Stimulated activated CD8-positive, alpha-beta memory T cell treated with anti-CD3 and anti-CD28 coated beads, Interleukin-2, amount 100 ng/mL, for 1 hour (primary cell): ENCODE measurements at places on chromosomes 4 and X.

DNA sequence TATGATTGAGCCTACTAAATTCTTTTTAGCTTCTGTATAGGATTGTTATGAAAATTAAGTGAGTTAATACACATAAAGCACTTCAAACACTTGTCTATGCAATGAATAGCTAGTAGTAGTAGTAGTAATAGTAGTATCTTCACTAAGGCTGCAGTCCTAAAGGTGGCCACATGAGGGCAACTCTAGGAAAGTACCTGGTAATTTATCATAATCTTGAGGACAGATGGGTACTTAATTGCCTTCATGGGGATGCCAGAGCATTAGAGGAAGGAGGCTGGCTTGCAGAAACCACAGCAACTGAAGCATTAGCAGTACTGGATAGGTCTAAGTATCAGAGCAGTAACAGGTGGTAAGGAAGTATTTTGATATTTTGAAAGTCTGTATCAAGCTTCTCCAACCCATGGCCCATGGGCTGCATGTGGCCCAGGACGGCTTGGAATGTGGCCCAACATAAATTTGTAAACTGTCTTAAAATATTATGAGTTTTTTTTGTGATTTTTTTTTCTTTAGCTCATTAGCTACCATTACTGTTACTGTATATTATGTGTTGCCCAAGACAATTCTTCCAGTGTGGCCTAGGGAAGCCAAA, 17.3 kb downstream of the NIPAL1 start:
- peak; percentile 30 for DNase-seq

GRCh38 chr4:180120068-180120467, 2123.1 kb upstream of the TENM3 start:
- DNase-seq: no peak

DNA sequence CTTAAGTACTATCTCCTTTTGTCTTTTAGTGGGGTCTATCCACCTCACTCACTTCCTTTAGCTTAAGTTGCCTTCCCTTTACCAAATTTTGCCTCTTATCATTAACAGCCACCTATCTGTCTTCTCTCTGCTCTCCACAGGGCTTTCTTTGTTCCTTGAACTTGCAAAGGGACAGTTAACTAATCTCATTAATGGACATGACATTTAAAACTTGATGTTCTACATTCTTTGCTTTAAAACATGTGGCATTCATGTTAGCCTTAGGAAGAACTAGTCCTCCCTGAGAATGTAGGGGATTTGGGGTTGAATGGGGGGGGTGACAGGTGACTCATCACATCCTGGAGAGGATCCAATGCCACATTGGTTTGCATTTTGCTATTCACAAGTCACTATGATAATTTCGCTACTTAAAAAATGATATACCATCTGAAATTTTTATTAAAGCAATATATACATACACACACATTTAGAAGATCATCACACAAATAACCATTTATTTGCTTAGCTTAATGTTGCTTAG, 41.0 kb upstream of the DMD start:
- no peak for DNase-seq

GRCh38 chrX:150870487-150871340, 27.8 kb downstream of the CD99L2 start:
- DNase-seq: no peak

GRCh38 chrX:48696909-48697727, 584 bp downstream of the SUV39H1 start:
- DNase-seq: no peak

DNA sequence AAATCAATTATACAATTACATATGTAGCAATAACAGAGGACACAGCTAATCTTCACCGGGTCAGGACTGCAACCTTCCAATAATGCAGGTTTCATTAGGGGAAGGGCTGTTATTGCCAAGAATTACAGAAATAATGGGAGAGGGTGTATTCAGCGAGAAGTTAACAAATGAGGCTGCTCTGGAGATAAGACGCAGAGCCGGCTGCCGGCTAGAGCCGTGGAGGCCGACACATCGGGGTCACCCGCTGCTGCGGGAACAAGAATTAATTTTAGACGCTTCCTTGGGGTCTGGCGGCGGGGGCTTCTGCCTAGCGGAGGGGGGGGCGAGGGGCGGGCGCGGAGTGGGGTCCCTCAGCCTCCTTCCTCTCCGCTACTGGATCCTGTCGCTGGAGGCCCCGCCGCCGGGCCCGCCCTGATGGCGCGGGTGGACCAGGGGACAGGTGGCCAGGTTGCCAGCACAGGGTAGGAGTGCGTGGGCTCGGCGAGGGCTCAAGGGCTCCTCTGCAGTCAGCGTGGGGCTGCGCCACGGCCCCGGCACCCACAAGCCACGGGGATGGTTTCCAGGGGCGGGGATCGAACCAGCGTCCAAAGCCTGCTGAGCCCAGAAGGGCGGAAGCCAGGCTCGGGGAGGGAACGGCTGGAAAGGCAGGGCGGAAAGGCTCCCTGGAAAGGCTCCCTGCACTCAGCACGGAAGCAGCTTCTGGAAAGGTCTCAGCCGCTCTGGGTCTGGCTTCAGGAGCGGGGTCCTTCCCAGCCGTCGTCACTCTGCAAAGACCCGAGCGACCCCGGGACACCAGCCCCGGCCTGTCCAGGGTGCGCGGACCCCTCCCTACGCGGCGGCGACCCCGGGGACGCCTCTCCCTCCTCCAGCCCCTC, 113.8 kb upstream of the NKX1-1 start:
- DNase-seq: no peak

DNA sequence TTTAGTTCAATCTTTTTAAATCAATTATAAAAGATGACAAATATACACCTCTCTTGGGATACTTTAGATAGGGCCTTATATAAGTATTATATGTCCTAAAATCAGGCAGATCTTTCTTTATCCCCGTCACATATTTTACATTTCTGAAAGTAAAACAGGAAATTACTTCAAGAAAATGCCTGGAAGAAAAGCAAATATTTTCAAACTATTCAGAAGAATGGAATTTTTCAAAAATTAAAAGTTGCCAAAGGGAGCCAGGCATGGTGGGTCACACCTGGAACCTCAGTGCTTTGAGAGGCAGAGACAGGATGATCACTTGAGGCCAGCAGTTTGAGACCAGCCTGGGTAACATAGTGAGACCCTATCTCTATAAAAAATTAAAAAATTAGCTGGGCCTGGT, 34.4 kb downstream of the MGARP start:
- no peak for DNase-seq

DNA sequence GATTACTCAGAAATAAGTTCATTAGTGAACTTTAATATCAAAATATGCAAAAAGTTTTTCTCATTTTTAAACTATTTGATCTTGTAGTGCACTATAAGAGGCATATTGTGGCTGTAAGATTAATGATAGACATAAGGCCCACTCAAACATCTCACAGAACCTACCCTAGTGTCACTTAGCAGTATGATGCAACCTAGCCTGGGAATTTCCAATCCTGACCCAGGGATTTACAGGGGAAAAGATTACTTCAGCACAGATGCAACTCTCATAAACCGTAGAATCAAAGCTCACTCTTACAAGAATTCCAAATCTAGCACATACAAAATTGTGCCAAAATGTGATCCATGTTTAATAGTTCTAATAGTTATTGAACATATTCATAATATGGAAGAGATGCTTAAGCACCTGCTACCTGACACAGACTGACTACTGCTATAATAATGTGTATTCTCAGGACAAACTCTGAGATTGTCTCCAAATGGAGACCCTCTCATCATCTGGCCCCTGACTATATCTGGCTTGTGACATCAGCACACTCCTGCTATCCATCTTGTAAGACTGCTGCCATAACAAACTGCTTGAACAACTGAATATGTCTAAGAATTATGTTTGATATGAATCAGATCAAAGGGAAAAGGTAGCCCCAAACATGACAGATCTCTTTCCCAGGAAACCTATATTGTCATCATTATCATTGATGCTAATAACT, 271.9 kb downstream of the PABPC4L start:
- no peak for DNase-seq

- DNase-seq: no peak
These were observed 25.3 kb upstream of the MTNR1A start for GRCh38 chr4:186580669-186581068.

DNA sequence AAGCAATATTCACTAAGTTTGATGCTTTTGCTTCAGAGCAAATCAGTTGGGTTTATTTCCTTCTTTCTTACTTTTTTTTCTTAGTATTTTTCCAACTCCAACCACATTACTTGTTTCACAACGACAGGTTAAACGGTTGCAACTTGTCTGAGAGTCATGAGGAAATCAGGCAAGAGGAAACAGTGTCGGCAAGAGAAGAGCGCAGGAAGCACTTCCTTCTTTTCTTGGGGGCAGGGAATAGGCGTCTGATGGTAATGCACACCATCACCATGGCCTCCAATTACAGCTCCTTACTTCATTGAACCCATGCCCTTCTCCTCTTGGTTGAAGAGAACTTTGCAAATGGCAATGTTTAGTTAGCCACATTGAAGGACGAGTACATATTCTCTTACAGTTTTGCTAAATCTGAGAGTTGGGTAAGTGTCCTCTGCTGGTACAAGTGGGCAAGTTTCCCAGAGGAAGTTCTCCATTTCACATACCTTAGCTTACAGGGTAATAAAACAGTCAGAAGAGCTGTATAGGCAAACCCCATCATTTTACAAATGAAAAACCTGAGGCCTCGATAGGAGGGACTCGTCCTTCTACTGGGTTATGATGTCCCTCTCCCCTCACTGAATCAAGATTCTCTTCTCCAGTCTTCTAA, 8.3 kb upstream of the CXCL8 start:
- DNase-seq: no peak

DNA sequence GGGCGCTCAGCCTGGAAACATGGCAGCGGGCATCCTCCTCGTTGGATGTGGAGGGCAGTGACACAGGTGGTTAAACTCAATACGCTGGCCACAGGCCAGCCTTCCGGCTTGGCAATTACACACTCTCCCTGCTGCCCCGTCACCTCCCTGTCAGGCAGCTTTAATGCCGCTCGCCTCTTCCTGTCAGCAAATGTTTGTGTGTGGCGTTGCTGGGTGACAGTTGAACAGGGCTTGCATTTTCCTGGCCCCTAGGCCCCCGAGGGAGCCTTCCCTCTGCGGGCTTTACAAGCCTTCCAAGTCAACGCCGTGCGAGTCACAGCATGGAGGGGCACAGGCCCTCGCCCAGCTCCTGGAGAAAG, 620.0 kb downstream of the BCOR start:
- DNase-seq: peak; percentile 9

- no peak for DNase-seq
These were observed 109.7 kb downstream of the MSL3 start for GRCh38 chrX:11867610-11868345.

DNA sequence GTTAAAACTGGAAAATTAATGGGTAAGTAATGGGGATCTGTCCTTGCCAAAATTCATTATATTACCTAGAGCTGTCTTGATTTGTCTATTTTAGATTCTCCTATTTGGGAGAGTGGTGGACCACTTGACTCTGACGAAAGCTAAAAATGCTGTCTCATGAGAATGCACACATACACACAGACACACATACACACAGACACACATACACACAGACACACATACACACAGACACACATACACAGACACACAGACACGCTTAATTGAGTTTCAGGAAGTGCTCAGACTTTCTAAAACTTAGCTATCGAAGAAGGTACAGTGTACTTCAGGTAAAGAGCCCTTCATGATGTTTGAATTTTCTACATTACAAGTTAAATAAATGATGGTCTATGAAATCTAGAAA, 279.5 kb downstream of the ANKRD50 start:
- DNase-seq: no peak

DNA sequence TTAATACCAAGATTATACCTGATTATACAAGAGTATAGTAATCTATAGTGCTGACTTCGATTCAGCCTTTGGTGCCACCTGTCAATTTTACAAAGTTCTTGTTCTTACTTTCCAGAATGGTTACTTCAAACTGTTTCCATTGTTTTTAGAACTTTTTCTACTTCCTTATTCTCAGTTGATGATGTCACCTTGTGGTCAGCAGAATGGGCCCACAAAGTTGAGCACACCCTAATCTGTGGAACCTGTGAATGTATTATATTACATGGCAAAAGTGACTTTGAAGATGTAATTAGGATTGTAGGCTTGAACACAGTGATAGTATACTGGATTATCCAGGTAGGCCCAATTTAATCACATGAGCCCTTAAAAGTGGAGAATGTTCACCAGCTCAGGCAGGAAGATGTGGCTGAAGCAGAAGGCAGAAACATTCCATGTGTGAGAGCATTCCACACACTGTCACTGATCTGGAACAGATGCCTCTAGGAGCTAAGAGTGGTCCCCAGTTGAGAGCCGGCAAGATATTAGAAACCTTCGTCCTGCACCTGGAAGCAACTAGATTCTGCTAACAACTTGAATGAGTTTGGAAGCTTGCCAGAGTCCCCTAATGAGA, 6.3 kb upstream of the SGMS2 start:
- DNase-seq: no peak

GRCh38 chrX:9566150-9566621, 101.3 kb downstream of the TBL1X start:
- DNase-seq: no peak

DNA sequence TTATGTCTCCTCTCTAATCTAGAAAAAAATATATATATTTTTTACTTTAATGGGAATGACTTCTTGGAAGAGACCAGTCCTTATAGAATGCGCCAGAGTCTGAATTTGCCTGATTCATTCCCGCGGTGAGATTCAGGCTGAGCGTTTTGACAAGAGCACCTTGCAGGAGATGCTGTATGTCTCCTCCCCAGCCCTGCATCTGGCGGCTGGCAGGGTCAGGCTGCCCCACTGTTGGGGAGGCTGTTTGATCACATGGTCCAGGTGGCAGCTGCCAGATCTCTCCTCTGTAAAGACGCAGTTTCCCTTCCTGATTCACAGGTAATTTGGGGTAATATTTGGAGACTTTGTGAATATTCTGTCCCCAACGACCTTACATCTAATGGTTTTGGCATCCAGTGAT, 9.7 kb downstream of the PDZD4 start:
- DNase-seq: no peak

DNA sequence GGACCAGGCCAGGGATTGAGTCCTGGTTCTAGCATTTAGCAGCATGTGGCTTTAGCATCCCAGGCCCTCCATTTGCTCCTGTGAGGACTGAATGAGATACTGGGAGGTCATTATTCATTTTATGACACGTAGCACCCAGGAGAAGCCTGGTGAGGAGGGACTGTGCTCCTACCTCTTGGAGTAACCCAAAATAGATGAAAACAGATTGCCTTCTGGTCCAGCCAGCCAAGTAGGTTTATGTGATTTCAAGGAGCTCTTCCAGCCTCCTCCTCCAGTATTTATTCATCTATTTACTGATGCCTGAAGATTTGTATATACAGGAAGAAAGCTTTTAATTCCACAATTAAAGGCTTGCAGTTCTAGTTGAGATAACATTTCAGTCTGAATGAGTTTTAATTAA, 109.3 kb downstream of the GATB start:
- DNase-seq: no peak
